Activated naive CD8-positive, alpha-beta T cell treated with anti-CD3 and anti-CD28 coated beads, Interleukin-2, amount 50 U/mL, for 16 hours (primary cell): ENCODE measurements at places on chromosomes 2 and 18.
A peak's percentile ranks its signal among the peaks of the same experiment; 100 is the strongest.

DNA sequence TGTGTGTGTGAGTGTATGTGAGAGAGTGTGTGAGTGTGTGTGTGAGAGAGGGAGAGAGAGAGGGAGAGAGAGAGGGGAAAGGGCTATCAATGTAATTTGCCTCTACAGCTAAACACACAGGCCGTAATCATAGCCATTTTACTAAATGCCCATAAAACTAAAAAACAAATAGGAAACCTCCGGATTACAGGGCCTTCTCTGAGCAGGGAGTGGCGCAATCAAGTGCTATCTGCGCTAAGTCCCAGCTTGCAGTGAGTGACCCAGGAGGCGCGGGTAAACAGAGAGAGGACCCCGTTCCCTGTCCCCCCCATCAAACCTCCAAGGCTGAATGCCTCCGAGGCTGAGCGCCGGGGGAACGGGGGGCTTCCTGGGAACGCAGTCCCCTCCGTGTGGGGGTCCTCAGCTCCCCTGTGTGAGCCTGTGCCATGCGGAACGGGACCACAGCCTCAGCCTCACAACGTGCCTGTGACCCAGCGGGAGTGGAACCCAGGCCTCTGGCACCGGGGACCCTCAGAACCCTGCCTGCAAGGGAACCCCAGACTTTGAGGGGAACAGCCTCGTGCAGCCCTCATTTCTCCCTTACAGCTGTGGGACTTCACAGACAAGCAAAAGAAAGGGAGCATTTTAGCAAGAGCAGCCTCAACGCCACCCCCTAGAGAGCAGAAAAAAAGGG, 54.7 kb upstream of the ID2 start:
- DNase-seq, result no peak

GRCh38 chr18:44857744-44858491, 177.2 kb downstream of the SETBP1 start:
- DNase-seq, result no peak

GRCh38 chr2:172276961-172277360, 150.4 kb upstream of the ITGA6 start:
- DNase-seq, result no peak

GRCh38 chr2:168793596-168793995, 8.8 kb upstream of the NOSTRIN start:
- DNase-seq, result no peak

DNA sequence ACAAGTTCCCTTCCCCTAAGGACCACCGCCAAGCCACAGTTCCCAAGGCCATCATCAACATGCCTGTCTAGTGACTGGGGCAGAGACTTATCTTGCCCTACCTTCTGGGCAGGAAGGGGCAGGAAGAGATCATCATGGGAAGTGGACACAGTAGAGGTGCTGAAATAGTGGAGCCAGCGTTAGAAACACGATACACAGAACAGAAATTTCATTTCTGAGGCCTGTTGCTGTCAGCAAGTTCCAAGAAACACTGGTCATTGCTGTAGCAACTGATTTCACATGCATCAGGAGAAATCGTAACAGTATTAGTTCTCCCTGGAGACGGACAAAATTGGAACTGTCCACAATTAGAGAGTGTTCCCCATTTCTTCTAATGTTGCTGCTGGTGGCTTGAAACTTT, 83.0 kb downstream of the COLEC12 start:
- DNase-seq, result no peak

GRCh38 chr2:152743002-152743401, 24.6 kb downstream of the ARL6IP6 start:
- no peak for DNase-seq

DNA sequence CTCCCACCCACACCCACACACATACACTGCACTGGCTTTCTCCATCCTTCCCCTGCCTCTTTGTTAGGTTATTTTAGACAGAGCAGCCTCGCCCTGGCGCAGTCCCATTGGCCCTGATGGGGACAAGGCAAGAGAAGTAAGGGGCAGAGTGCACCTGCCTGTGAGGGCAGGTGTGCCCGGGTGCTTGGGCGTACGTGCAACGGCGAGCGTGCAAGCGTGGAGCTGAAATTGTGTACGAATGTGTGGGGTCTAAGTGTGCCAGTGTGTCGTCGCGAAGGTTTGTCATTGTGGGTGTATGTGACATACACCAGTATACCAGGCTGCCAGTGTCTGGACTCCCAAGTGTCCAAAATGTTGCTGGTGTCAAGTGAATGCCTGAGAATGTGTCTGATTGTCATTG, 544 bp downstream of the LRATD1 start:
- no peak for DNase-seq

- no peak for DNase-seq
Measured at GRCh38 chr2:29561181-29561580, 360.2 kb downstream of the ALK start.

GRCh38 chr2:208415897-208416296, 9.3 kb downstream of the PTH2R start:
- DNase-seq, result no peak

DNA sequence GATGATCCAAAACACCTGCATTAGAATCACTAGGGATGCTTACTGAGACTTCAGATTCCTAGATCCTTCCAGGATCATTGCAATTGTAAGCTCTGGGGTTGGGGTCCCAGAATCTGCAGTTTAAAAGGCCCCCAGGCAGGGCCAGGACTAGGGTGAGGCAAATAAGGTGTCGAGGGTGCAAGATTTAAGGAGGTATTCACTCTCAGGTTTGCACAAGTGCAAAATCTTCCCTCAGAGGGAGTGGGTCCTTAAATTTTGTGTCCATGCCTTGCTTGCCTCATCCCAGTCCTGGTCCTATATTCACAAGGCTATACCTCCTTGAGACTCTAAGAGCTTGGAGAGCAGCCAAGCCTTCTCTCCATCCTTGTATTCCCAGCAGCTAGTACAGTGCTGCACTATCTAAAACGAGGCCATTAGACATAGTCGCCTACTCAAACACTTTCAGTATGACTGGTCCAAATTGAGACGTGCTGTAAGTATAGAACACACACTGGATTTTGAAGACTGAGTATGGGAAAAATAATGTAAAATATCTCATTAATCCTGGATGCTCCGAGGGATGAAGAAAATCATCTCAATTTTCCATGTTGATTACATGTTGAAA, 31.6 kb upstream of the MREG start:
- no peak for DNase-seq

- DNase-seq, result no peak
Measured at GRCh38 chr2:130828461-130828860, 8.3 kb upstream of the ARHGEF4 start.

- DNase-seq, result no peak
Measured at GRCh38 chr18:5851998-5852397, 43.3 kb downstream of the TMEM200C start.

GRCh38 chr2:176445956-176446355, 176.7 kb downstream of the MTX2 start:
- no peak for DNase-seq

DNA sequence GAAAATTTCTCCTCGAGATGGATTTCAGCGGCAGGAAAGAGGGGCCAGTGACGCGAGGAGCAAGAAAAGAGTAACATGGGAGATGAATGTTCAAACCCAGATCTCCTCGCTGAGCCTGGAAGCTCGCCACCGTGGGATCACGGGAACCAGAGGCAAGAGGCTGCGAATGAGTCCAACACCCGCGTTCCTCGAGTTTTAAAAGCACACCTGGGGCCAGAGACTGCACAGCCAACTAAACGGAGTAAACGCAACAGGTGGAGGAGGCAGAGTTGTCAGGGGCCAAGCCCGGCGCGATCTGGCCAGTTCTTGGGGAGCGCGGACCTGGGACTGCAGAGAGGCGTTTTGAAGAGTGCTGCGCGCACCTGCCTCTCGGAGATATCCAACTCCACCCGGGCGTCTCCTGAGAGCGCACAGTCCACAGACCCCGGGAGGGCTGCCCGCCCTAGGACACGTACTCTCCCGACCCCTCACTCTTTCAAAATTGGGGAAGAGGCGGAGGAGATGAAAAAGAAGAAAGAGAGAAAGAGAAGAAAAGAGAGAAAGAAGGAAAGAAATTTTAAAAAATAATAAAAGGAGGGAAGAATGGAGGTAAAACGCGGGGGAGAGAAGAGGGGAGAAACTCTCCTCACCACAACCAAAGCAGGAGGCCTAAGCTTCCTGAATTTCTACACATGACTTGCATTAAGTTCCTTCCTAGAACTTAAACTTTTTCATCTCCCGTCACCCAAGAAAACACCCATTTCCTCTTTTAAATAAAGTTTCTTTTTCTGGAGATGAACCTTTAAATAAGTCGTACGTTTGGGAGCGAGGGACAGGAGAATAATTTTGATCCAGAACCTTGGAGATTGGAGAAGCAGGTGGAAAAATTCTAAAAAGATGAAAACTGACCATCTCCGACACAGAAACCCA, 5.3 kb upstream of the PAX3 start:
- DNase-seq, result no peak

- peak; percentile 54 for DNase-seq
Measured at GRCh38 chr2:240557808-240558207, at the start of gene ANKMY1. TSS of gene ANKMY1 (minus strand) at chr2:240557988. CDS start at chr2:240557335, 653 bp downstream.

DNA sequence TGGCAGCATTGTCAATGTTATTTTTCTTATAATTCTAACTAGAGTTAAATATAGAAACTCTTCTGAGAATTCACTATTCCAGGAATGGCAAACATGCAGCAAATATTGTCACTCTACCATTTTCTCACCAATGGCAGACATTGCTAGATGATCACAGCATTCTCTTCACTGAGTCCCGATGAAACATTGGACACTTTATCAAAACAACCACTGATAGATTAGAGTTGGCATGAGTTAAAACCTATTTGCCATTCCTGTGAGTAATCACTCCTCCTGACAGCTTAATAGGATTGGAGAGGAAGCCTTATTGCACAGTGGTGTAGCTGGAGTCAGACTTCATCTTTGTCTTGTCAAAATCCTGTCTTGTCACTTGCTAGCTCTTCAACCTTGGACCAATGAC, 163.9 kb upstream of the THUMPD2 start:
- no peak for DNase-seq

DNA sequence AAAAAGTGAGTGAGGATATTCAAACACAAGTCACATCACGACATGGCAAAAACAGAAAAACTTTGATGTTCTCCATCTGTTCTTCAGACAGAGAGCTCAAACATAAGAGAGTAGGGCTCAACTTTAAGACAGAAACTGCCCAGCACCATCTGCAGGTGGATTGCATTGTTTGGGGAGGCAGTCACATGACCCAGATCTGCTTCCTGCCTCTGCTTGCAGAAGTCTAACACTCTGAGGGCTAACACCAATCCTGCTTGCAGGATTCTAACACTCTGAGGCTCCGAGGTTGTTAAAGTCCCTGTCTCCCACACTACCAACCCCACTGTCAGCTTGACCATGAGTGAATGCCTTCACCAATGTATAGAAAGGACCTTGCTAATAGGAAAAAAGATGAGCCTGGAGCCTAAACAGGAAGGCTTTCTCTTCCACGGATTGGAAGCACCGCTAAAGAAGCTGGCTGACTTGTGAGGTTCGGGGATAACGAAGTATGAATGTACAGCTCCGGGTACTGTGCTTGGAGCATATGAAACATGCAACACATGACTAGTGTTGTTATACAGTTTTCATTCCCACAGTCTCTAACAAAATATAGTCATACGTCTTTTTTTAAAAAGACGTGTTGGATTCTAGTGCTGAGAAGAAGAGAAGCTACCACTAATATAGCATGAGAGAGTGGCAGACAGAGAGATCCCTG, 176.6 kb upstream of the CREB1 start:
- no peak for DNase-seq

- no peak for DNase-seq
Measured at GRCh38 chr2:102597788-102598187, 21.6 kb upstream of the SLC9A2 start.

- no peak for DNase-seq
Measured at GRCh38 chr2:198044777-198045176, 240.4 kb downstream of the PLCL1 start.

DNA sequence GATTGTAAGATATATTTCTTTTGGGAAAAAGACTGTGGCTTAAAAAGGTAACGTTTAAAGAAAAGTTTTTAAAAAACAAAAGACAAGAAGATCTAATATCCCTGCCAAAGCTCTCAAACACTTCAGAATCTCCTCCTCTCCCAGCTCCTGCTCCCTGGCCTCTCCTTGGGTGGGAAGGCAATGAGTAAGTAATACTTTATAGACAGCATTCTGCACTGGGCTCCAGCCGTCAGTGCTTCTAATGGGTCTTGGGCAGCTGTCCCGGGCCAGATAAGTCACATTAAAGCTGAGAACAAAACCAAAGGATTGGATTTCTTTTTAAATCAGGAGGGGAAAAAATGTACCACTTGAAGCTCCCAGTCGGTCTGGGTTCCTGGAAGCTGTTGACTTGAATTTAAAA, 133.7 kb downstream of the ALPK2 start:
- no peak for DNase-seq

DNA sequence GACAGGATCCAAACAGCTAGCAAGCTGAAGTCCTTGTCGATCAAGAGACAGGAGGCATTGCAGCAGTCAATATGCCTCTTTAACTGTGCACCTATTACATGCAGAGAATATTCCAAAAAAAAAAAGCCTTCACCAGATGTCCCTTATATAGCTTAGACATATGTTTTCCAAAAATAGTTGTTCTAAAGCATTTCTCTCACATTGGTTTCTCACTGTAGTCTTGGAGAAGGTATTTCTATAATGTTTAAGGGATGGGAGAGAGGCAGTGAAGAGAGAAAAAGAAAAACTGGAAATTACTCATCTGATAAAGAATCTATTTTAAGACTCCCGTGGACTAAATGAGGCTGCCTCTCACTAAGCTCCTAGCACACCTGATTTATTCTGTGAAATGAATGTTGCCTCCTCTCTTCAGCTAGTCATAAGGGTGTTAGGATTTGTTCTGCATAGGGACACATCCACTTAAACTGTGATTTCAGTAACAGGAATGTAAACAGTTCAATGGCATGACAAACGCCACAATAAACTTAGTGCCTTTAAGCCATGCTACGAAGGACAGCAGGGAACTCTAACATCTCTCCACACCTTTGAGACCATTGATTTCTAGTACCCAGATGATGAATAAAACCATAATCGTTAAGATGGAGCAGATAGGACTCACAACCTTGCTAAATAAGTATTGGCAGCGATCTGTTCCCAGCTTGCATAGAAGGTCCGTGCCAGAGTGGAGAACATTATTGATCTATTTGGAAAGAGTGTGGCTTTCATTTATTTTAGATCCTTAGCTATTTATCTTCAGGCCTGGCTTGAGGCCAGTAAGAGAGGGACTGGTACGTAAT, 98.6 kb upstream of the NCK2 start:
- no peak for DNase-seq

DNA sequence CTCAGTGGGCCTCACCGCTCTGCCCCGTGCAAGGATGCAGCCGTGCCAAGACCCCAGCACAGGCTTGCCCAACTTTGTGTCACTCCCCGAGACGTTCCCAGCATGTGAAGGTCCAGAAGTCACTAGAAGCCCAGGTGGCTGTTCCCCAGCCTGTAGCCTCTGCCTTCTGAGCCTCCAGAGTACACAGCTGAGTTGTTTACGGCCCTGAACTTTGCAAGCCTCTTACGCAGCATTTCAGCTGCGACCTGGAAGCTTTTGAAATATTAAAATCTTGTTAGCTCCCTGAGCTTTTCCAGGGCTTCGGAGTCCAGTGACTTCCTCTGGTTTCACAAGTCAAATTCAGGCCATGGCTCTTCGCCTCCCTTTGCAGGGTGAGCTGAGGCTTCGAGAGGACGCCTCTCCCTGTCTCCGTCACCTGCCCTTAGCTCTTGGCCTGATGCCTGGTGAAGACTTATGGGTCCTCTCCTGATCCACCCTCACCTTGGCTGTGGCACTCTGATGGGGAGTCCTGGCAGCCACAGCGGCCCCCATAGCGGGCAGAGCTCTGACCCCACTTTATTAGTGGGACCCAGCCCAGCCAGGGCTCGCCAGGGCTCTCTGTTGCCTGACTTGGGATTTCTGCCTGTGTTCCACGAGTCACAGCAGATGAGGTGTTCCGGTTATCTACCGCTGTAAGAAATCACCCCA, 76.5 kb upstream of the HPCAL1 start:
- no peak for DNase-seq
